ENCODE measurements at places on chromosomes 7 and 10.

DNA sequence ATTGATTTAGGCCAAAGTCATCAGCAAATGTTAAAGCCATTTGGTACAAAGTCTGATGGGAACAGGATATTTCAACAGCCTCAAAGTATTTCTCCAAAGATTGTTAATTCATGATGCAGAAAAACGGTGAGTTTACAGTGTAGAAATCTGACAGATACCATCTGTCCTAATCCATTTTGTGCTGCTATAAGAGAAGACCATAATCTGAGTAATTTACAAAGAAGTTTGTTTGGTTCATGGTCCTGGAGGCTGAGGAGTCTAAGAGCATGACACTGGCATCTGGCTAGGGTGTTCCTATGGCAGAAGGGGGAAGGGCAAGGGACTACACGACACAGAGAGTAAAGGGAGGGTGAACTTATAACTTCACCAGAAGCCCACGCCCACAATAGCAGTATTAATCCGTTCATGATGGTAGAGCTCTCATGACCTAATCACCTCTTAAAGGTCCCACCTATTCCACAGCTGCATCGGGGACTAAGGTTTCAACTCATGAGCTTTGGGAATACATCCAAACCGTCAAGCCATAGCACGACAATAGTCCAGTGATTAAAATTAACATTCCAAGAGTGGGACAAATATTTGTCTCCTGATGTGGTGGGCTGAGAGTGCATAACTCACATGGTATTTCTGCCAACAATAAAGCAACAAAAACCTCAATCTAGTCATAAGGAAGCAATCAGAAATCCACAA is 298.6 kb upstream of the AKR1E2 start:
- H3K27ac ChIP-seq: peak overlapping the region; percentile 74
- H3K4me3 ChIP-seq: no peak overlapping the region
- H3K4me1 ChIP-seq: peaks cover 16% of the 10 kb centered on the region
- H3K27me3 ChIP-seq: no peaks in the 10 kb centered on the region
- DNase-seq: peak; percentile 92
- H3K36me3 ChIP-seq: no peaks in the 10 kb centered on the region

DNA sequence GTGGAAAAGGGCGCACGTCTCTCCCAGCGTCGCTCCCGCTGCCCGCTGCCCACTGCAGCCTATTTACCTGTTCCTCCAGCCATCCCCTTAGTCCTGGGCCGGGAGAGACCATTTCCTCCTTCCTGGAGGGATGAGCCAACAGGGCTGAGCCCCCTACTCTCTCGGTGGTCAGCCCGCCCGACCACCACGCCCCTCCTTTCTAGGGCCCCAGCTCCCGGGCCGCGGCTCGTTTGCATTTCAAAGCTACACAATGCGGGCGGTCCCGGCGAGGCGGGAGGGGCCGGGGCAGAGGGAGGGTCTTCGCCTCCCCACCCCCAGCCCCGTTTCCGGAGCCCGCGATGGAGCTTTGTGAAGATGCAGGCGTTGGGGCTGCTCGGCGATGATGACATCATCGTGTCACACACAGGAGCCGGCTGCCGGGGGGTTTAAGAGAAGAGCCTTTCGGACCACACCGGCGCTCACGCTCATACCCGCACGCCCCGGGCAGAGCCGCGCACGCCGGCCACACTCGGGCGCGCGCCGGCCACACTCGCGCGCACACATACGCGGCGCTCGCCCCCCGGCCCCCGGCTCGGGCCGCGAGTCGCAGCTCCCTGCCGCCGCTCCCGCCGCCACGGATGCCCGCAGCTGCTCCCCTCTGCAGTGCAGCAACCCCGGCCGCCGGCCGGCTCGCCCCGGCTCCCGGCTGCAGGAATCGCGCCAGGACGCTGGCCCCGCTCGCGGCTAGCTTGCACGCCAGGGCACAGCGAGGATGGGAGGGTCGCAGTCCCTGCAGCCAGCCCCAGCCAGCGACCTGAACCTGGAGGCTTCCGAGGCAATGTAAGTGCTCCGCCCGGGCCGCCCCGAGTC is 107.7 kb upstream of the BTBD16 start:
- peak; percentile 62 for DNase-seq
- peaks cover 8% of the 10 kb centered on the region for H3K4me1 ChIP-seq
- H3K27me3 ChIP-seq: no peaks in the 10 kb centered on the region
- H3K27ac ChIP-seq: no peak overlapping the region

DNA sequence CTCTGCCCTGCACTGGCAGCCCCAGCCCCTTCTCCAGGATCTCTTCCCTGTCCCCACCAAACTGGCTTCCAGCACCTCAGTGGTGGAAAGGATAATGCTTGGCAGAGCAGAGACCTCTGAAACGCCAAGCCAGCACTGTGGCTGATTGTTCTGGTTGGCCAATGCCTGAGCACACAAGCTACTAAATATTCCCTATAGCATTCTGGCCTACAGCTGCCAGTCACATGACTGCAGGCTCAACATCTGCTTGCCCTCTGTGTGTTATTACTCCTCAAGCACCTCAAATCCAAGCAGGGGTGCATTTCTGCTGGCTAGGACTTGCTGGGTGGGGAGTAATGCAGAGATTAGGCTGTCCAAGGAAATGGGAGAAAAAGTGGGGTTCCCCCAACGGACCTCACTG is 6.1 kb downstream of the TBATA start:
- DNase-seq: no peak
- H3K36me3 ChIP-seq: no peaks in the 10 kb centered on the region
- no peak overlapping the region for H3K27ac ChIP-seq
- H3K4me3 ChIP-seq: no peak overlapping the region

- H3K27me3 ChIP-seq: no peaks in the 10 kb centered on the region
- DNase-seq: no peak
- no peak overlapping the region for H3K27ac ChIP-seq
- no peaks in the 10 kb centered on the region for H3K4me1 ChIP-seq
- H3K4me3 ChIP-seq: no peak overlapping the region
- H3K36me3 ChIP-seq: no peaks in the 10 kb centered on the region
Measured at GRCh38 chr7:129986600-129986999, 33.8 kb upstream of the UBE2H start.

- H3K27me3 ChIP-seq: peaks cover 18% of the 10 kb centered on the region
- H3K36me3 ChIP-seq: no peaks in the 10 kb centered on the region
- H3K4me1 ChIP-seq: peaks cover 7% of the 10 kb centered on the region
Measured at GRCh38 chr7:29113384-29114102, 32.8 kb downstream of the CPVL start.

- H3K4me1 ChIP-seq: peaks cover 6% of the 10 kb centered on the region
- no peaks in the 10 kb centered on the region for H3K36me3 ChIP-seq
- H3K27me3 ChIP-seq: no peaks in the 10 kb centered on the region
Measured at GRCh38 chr7:135998081-135998480, 20.9 kb upstream of the MTPN start.

DNA sequence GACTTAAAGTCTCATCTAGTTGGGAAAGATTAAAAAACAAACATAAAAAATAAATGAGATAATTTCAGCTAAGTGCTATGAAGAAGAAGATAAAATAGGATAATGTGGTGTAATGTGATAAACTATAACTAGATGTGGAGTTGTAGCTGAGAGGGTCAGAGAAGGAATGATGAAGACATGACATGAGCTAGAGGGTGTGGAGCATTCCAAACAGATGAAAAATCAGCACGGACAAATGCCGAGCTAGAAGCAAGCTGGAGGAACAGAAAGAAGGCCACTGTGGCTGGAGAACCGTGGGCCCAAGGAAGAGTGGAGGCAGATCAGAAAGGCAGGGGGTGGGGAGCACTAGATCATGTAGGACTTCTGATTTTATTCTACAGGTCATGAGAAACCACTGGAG is 70.6 kb downstream of the CDK6 start:
- no peaks in the 10 kb centered on the region for H3K27me3 ChIP-seq
- peak; percentile 72 for DNase-seq
- H3K27ac ChIP-seq: peak overlapping the region; percentile 86
- H3K36me3 ChIP-seq: peaks cover 53% of the 10 kb centered on the region

- peak overlapping the region; percentile 76 for H3K27ac ChIP-seq
- no peaks in the 10 kb centered on the region for H3K27me3 ChIP-seq
- peaks cover 6% of the 10 kb centered on the region for H3K36me3 ChIP-seq
- peaks cover 24% of the 10 kb centered on the region for H3K4me1 ChIP-seq
Measured at GRCh38 chr7:90596671-90597562, 796 bp downstream of the CDK14 start.

DNA sequence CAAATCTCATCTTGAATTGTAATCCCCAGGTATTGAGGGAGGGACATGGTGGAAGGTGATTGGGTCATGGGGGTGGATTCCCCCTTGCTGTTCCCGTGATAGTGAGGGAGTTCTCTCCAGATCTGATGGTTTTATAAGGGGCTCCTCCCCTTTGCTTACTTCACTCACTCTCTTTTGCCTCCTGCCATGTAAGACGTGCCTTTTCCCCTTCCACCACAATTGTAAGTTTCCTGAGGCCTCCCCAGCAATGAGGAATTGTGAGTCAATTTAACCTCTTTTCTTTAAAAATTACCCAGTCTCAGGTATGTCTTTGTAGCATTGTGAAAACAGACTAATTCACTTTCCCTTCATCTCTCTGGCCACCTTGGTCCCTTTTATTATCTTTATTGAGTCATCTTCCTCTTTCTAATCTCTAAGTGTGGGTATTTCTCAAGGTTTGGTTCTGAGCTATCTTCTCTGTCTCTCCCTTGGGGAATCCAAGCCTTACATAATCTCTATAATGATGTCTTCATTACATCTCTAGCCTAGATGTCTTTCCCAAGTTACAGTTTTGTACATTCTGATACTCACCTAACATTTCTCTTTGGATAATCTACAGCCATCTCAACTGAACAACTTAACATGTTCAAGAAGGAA is 99.1 kb upstream of the JCAD start:
- H3K36me3 ChIP-seq: no peaks in the 10 kb centered on the region
- no peak overlapping the region for H3K27ac ChIP-seq
- no peak for DNase-seq
- no peaks in the 10 kb centered on the region for H3K27me3 ChIP-seq
- no peak overlapping the region for H3K4me3 ChIP-seq

DNA sequence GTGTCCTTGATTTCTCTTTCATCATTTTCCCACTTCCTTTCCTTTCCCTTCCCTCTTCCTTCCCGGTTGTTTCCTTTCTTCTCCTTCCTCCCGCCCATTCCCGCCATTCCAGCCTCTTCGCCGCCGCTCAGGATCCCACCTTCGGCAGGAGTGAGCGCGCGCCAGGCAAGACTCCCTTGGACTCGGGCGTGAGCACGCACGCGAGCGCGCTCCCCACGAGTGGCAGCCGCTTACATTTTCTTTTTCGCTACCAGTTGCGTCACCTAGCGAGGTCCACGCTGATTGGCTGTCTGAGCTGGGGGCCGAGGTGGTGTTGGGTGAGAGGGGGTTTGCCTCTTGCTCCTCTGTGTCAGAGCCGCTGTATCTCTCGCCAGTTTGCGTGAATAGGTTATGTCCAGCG is 11.8 kb downstream of the ZAN start:
- H3K27ac ChIP-seq: no peak overlapping the region
- H3K27me3 ChIP-seq: no peaks in the 10 kb centered on the region
- DNase-seq: peak; percentile 66
- peak overlapping the region; percentile 39 for H3K4me3 ChIP-seq
- H3K36me3 ChIP-seq: no peaks in the 10 kb centered on the region
